Cortex of kidney (tissue), 1 donor: ENCODE measurements at places on chromosomes 4 and X.
A peak's percentile ranks its signal among the peaks of the same experiment; 100 is the strongest.

DNA sequence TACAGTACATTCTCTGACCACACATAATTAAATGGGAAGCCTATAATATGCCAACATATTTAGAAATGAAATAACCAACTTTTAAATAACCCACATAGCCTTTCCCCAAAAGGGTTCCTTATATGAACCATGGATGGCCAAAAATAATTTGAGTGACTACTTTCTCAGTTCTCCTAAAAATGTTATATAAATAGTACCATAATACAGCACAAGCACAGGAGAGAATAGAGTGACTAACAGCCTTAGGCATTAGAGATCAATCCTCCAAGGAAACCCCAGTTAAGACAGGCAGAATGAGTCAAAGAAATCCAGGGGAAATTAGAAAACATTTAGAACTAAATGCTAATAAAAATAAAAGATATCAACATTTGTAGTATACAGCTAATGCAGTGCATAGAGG is 50.2 kb downstream of the ANKRD17 start:
- DNase-seq, result no peak

DNA sequence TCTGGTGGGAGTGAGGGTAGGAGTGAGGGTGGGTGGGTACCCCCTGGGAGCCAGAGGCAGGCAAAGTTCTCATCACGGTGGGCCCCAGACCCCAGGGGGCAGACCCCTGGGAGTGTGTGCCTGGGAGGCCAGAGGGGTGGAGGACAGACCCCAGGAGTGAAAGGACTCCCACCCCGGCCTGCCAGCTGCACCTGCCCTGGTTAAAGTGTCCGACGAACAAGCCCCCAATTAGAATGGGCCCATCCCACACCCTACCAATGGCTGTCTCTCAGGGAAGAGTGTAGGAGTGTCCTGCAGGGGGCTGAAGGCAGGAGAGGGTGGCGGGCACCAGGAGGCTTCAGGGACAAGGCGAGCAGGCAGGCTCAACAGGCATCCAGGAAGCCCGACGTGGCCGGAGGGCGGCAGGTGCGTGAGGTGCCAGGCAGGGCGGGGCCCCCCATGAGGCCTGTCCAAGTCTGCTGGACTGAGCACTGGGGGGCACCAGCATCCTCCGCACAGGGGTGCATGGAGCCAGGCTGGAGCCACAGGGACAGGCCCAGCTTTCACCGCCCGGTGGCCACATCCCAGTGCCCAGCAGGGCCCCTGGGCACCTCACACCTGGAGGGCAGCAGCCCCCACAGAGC is 8.7 kb downstream of the PDE6B start:
- no peak for DNase-seq

- DNase-seq, result no peak
These were observed at the start of gene GPC3 for GRCh38 chrX:133985164-133985966. Gene GPC3, minus strand, starts transcription at chrX:133985594.

DNA sequence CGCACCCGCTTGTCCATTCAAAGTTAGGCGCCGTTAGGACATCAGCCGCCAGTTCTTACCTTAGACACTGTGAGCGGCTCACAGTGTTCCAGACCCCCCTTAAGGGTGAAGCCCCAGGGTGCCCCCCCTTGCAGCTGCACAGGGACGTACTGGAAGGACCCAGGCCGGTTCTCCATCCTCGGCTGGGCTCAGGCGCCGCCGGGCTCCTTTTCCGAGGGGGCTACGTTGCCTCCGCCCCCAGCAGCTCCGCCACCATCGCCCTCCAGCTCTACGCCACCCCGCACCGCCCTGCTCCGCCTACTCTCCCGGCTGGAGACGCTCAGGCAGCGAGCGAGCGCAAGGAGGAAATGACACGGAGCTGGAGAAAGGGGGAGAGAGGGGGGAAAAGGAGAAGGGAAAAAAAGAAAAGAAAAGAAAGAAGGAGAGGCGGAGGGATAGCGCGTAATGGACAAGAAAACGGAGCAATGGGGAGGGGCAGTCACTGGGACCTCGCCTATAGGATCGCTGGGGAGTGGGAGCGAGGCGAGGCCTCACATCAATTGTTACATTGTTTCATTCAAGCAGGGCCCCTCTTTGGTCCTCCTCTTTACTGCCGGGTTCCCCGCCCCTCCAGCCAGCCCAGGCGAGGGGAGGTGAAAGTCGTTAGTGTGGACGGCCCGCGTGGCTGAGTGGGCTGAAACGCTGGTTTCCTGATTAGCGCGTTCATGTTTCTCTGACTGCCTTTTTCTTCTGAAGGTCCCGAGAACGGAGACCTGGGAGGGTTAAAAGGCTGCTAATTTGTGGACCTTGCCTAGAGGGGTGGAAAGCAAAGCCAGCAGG is at the start of gene SHROOM4:
Gene SHROOM4, minus strand, starts transcription at position 352 of the 819 bp plus-strand sequence. Its CDS starts 176 bp downstream, at position 176.
- DNase-seq, result peak; percentile 5

DNA sequence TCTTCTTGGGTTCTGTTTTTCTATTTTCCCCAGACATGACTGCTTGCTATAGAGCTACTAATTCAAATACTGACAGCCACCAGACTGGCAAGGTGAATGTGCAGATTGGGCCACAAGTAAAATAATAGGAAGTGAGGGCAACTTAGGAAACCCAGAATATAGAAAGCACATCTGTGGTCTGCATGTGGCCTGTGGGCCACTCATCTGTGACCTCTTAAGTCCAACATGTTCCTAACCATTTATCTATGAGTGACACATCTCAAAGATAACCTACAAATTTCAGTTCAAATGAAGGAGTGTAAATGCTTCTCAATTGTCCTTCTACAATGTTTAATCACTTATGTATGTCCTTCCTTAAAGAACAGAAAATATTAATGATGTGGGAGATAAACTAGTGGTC is 128.9 kb downstream of the REELD1 start:
- no peak for DNase-seq

GRCh38 chr4:124144238-124144654 is 568.3 kb downstream of the ANKRD50 start:
- DNase-seq, result no peak

- DNase-seq, result no peak
These were observed 261.6 kb downstream of the ANK2 start for GRCh38 chr4:113311047-113311446.

- DNase-seq, result peak; percentile 1
These were observed at the start of gene DGKK for GRCh38 chrX:50470103-50471031. Gene DGKK, minus strand, starts transcription at chrX:50470825. Its CDS starts 147 bp downstream, at chrX:50470678.

DNA sequence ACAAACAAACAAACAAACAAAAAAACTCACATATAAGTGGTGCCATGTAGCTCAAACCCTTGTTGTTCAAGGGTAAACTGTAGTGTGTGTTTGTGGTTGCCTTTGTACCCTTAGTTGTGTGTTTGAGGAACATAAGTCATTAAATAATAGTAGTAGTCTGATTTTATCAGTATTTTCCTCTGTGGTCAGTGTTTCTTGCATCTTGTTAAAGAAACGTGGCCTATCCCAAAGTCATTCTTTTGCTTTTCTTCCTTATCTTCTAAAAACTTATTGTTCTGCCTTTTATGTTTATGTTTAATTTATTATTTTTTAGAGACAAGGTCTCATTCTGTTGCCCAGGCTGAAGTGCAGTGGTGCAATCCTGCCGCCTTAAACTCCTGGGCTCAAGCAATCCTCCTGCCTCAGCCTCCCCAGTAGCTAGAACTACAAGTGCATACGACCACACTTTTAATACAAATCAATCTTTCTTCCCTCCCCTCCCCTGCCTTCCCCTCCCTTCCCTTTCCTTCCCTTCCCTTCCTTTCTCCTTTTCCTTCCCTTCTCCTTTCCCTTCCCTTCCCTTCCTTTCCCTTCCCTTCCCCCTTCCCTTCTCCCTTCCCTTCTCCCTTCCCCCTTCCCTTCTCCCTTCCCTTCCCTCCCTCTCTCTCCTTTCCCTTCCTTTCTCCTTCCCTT is 26.4 kb downstream of the PRIMPOL start:
- no peak for DNase-seq

- no peak for DNase-seq
These were observed 17.7 kb downstream of the COL4A6 start for GRCh38 chrX:108420481-108420880.

DNA sequence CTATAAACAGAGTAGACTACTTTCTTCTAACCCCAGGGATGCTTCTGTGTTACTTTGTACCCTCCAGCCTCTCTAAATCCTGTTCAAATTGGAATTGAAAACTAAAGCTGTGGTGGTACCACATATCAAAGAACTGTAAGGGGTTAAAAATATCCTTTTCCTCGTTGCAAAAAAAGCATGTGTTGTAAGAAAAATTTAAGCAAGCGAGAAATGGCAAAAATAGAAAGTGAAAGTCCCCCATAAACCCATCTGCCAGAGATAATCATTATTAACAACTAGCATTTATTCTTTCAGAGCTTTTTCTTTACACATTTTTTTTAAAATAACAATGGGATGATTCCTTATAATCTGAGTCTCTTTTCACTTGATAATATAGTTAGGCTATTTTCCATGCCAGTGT is 40.6 kb downstream of the TMEM164 start:
- no peak for DNase-seq

- DNase-seq, result no peak
These were observed 34.4 kb upstream of the CDKL5 start for GRCh38 chrX:18390941-18391538.

DNA sequence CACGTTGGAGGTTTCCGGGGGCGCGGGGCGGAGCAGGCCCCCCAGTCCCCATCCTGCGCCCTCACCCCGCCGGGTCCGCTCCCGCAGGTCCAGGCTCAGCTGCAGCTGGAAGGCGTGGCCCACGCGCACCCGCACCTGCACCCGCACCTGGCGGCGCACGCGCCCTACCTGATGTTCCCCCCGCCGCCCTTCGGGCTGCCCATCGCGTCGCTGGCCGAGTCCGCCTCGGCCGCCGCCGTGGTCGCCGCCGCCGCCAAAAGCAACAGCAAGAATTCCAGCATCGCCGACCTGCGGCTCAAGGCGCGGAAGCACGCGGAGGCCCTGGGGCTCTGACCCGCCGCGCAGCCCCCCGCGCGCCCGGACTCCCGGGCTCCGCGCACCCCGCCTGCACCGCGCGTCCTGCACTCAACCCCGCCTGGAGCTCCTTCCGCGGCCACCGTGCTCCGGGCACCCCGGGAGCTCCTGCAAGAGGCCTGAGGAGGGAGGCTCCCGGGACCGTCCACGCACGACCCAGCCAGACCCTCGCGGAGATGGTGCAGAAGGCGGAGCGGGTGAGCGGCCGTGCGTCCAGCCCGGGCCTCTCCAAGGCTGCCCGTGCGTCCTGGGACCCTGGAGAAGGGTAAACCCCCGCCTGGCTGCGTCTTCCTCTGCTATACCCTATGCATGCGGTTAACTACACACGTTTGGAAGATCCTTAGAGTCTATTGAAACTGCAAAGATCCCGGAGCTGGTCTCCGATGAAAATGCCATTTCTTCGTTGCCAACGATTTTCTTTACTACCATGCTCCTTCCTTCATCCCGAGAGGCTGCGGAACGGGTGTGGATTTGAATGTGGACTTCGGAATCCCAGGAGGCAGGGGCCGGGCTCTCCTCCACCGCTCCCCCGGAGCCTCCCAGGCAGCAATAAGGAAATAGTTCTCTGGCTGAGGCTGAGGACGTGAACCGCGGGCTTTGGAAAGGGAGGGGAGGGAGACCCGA is 14.0 kb downstream of the SHOX start:
- DNase-seq, result no peak

GRCh38 chr4:10032625-10033024 is 11.3 kb upstream of the SLC2A9 start:
- DNase-seq, result no peak

GRCh38 chr4:40909363-40909876 is 159.7 kb downstream of the NSUN7 start:
- DNase-seq, result no peak

GRCh38 chr4:67500373-67500772 is 44.9 kb downstream of the CENPC start:
- no peak for DNase-seq

GRCh38 chrX:16646366-16647138 is 3.4 kb upstream of the S100G start:
- no peak for DNase-seq

GRCh38 chr4:62571494-62571893 is 1371.4 kb downstream of the ADGRL3 start:
- DNase-seq, result no peak

DNA sequence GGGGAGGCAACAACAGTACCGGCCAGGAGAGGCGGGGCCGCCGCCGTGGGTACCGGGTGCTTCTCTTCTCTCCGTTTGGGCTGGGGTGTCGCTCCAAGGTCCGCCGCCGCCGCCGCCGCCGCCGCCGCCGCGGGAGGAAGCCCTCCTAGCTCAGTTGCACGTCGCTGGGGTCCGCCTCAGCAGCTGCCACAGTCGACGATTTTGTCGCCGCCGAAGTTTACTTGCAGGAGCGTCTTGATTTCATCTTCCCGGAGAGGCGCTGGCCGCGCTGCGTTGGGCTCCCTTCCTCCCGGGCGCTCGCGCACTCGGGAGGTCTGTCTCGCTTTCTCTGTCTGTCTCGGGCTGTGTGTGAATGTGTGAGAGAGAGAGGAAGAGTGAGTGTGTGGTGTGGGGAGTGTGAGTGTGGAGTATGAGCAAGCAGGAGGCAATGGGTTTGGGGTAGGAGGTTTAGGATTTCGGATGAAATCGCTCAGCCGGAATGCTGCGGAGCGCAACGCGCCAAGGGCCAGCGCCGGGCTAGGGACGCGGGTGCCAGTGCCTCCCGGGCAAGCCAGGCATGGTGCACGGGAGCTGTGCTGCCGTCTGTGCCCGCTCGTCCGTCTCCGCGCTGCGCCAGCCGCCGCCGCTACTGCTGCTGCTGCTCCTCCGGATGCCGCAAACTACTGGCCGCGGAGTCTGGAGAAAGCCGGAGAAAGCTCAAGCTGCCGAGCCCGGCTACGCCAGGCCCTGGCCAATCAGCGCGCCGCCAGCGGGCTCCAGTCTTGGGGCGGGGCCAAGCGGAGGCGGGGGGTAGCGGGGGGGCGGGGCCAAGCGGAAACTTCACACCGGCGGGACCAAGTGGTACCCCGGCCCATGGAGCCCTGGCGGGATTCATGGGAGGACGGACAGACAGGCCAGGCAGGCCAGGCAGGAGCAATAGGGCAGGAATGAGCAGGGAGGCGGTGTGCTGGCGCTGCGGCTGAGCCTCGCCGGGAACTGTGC is at the start of gene PCDH19:
Gene PCDH19, minus strand, starts transcription at position 664 of the 981 bp plus-strand sequence. CDS start 1,676 bp downstream, outside the sequence.
- DNase-seq, result no peak

GRCh38 chr4:47075262-47075661 is 43.9 kb downstream of the GABRB1 start:
- DNase-seq, result no peak

GRCh38 chrX:52265713-52266112 is 81.0 kb downstream of the MAGED4 start:
- no peak for DNase-seq

DNA sequence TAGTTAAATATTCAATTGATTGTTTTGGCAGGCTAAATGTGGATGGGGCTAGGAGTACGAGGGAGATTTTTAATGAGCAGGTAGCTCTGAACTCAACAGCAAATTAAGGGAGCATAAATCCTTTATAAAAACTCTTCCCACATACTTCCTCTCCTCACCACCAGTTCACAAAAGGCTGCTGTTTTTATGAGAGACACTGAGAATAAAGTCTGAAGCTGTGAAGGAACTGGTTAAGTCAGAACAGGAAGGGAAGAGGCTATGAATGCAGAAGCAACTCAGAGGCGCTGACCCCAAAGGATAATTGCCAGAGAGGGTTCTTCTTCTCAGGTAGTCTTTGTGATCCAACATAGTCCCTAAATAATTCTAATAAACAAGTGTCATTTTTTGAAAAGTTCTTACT is 406.1 kb downstream of the GPM6A start:
- DNase-seq, result no peak

DNA sequence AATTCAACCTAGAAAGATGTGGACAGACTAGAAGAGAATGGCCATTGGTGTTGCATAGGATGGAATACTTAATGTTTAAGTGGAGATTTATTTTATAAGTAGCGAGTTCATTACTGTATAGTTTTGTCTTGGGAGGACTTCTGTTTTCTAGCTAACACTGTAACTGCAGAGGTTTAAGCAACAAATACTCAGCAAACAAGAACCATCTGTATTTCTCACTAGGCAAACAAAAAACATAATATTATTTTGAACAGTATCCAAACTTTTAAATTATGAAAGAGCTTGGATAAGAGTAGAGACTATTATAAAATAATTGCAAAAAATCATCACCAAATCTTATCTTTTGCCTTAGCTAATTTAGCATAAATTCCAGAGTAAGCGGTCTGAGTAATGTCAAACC is 121.1 kb downstream of the GLRA3 start:
- DNase-seq, result no peak
